ENCODE measurements at places on chromosomes 6 and 20.

GRCh38 chr20:53299831-53300230 lies 293.8 kb downstream of the ZNF217 start:
- DNase-seq, result no peak

GRCh38 chr6:36873115-36873514 lies 1.5 kb downstream of the PPIL1 start:
- no peak for DNase-seq

- peak; percentile 88 for DNase-seq
Observed at GRCh38 chr6:28876710-28877109, 47.1 kb downstream of the TRIM27 start.

DNA sequence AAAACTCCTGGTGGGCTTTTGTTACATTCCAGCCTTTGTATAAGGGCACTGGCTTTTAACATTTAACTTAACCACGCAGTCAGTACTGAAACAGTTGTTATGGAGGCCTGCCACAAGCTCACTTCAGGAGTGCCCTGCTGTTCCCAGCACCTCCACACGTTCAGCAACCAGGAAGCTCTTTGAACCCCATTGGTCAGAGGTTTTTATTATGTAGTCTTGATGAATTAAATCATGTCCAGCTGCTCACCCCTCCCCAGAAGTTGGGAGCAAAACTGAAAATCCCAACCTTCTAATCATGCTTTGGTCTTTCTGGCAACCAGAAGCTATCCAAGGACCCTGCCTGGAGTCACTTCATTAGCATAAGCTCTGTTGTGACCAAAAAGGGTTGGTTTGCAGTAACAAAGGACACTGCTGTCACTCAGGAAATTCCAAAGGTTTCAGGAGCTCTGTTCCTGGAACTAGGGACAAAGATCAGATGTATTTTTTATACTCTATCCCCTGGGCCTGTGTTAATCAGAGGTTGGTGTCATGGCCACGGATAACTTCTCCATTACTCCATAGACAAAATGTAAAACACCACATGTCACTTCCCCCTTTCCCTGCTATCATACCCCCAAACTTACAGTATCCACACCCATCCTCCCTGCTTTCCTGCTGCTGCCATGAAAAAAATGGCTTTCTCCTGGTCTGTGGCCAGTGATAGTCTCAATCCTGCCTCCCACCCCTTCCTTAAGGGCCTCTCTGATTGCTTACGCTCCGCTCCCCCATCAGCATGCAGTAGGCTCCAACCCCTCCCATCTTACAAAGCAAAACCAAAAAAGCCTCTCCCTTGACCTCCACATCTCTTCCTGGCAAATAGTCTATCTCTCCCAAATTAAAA lies 3.1 kb downstream of the ARMC12 start:
- DNase-seq, result no peak

DNA sequence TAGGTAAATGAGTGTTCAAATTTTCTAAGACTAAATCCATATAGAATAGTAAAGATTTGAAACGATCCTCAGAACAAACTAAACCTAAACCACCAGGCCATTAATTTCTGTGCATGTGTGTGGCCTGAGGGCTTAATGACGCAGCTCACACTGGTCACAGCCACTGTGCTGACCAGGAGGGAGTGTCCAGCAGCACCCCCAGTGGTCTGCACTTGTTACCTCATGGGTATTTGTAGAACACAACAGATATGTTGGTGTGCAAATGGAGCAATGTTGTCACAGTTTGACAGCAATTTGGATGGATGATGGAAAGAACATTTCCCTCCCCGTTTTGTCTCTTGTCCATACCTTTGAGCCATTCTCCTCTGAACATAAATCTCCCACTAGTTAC lies 122.4 kb upstream of the EXOC2 start:
- no peak for DNase-seq

DNA sequence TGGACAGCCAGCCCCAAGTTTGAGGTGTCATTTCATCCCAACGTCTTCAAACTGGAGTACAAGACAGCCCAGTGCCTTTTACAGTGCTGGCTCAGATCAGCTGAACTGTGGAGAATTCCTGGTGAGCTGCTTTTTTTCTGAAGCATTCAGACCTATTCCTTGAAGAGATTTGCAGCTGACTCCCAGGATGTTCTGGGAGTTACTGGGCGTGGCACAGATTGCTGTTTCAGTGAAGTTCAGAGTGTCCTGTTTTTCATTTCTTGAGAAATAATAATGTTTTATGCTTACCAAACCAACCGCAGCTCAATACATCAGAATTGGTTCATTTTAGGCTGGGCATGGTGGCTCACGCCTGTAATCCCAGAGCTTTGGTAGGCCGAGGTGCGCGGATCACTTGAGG lies 33.4 kb upstream of the SRPK1 start:
- DNase-seq, result no peak

GRCh38 chr20:3660262-3661059 lies 2.7 kb downstream of the GFRA4 start:
- no peak for DNase-seq

GRCh38 chr20:33897313-33897912 lies 86.3 kb downstream of the CHMP4B start:
- DNase-seq, result no peak

DNA sequence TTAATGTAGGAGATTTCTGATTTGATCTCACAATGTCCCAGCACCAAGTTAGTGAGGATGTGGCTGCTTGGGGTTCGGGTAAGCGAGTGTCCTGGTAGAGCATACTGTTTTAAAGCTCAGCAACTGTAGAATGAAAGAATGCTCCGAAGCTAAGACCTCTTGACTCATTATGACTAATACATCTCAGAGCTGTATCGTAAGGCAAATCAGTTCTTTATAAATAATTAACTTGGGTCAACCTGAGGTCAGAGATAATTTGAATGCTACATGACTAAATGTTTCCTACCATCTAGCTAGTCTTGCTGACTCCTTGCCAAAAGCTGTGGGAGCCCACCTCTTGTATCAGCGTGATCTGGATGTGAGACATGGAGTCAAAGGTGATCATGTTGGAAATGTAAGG lies 128.8 kb upstream of the PDE7B start:
- DNase-seq, result no peak

DNA sequence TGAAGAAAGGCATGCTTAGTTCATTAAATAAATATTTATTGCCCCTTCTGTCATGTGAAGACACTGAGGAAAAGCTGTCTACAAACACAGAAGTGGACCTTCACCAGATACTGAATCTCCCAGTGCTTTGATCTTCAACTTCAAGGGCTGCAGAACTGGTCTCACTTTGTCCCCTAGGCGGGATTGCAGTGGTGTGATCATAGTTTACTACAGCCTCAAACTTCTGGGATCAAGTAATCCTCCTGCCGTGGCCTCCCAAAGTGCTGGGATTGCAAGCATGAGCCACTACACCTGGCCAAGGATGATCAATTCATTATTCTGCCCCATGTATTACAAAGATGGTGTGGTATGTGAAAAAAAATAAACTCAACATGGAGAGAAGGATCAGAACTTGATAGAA lies 496.2 kb upstream of the HS3ST5 start:
- no peak for DNase-seq

DNA sequence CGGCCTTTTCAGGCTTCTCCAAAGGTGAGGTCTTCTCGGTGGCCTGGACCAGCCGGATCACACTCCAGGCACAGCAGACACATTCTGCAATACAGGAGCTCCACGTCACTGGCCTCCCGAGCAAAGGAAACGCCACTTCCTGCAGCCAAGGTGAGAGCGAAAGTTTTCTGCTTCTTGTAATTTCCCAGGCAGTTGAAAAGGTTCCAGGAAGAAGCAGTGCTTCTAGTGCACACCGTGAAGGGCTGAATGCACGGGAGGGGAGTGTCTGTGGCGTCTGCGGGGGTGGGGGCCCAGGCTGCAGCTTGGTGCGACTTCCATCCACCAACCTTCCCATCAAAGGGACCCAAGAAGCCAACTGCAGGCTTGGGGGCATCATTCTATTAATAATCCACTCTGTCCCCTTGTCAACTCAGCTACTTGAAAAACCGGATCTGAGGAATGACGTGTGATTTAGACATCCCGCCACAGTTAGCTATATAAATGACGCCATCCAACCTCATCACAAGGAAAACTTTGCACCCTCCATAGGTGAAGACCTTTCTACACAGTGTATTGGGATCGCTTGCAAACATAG lies 61.1 kb downstream of the NFATC2 start:
- no peak for DNase-seq

- DNase-seq, result no peak
Observed at GRCh38 chr20:51400051-51400926, 142.2 kb downstream of the NFATC2 start.

All from Jurkat, Clone E6-1 (cell line).